Calu3 (cell line): ENCODE measurements at places on chromosomes 12 and 14. TPM values are rescaled to one million over a fixed set of nuclear protein-coding genes. Genes with fewer than 3 reads are reported as not detected.

- H3K4me3 ChIP-seq = no peak overlapping the region
- no peak overlapping the region for H3K27ac ChIP-seq
- DNase-seq = no peak
- H3K36me3 ChIP-seq = no peaks in the 10 kb centered on the region
- H3K4me1 ChIP-seq = peaks cover 9% of the 10 kb centered on the region
- no peaks in the 10 kb centered on the region for H3K27me3 ChIP-seq
These were observed 96.8 kb downstream of the TXNDC16 start for GRCh38 chr14:52455291-52456088.

GRCh38 chr12:6888360-6888759, 15.3 kb upstream of the SPSB2 start:
- no peak overlapping the region for H3K27ac ChIP-seq
- H3K36me3 ChIP-seq = peaks cover 17% of the 10 kb centered on the region
- H3K4me1 ChIP-seq = peaks cover 32% of the 10 kb centered on the region
- no peaks in the 10 kb centered on the region for H3K27me3 ChIP-seq
- no peak for DNase-seq

SERPINA3 gene
- total RNA-seq = 1,748 and 2,914 TPM in 2 replicates

PDZRN4 gene
- not detected in 2 replicates for total RNA-seq

AICDA gene
- not detected in 2 replicates for total RNA-seq

SIX4 gene
- total RNA-seq = 20.9 and 22.8 TPM in 2 replicates
